Heart right ventricle (tissue), 16 donors: ENCODE measurements at places on chromosomes 1 and 21. TPM values are rescaled to one million over a fixed set of nuclear protein-coding genes. Genes with fewer than 3 reads are reported as not detected.

DNA sequence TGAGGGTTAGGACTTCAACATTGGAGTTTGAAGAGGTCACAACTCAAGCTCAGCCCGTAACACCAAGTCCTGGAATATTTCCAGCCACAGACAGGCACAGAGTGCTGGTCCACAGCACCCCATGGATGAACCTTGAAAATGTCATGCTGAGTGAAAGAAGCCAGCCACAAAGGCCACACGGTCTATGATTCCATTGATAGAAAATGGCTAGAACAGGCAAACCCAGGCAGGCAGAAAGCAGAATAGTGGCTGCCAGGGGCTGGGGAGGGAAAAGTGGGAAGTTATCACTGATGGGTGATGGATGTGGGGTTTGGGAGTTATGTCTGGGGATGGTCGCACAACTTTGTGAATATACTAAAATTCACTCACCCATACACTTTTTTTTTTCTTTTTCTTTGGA lies 21.3 kb downstream of the MX1 start:
- no peak for DNase-seq

GRCh38 chr1:32199717-32200072 lies 700 bp upstream of the CCDC28B start:
- peak; percentile 77 for DNase-seq

DNA sequence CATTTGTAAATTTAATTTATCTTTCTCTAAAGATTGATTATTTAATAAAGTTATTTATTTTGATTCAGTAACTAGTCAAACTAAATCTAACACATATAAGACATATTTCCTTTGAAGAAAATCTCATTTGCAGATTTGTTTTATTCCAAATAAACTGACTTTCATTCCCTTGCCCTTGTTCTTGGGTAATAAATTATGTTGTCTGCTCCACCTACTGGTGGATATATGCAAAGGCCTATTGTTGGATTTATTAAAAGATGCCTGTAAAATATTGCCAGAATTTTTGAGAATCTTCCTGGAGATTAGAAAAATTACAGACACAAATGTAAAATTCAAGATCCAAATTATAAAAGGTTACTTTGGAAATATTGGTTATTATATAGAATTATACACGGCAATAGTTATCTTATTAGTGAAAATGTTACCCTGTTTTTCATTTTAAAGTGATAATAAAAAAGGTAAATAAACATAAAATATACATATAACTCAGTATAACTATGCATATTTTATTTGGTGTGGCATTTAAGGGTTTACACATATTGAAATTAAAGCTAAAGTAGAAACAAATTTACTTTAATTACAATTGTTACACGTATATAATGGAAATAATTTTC lies 116.1 kb downstream of the SPATA17 start:
- DNase-seq = no peak

GRCh38 chr1:161784968-161785367 lies 18.8 kb downstream of the ATF6 start:
- DNase-seq = peak; percentile 18

DNA sequence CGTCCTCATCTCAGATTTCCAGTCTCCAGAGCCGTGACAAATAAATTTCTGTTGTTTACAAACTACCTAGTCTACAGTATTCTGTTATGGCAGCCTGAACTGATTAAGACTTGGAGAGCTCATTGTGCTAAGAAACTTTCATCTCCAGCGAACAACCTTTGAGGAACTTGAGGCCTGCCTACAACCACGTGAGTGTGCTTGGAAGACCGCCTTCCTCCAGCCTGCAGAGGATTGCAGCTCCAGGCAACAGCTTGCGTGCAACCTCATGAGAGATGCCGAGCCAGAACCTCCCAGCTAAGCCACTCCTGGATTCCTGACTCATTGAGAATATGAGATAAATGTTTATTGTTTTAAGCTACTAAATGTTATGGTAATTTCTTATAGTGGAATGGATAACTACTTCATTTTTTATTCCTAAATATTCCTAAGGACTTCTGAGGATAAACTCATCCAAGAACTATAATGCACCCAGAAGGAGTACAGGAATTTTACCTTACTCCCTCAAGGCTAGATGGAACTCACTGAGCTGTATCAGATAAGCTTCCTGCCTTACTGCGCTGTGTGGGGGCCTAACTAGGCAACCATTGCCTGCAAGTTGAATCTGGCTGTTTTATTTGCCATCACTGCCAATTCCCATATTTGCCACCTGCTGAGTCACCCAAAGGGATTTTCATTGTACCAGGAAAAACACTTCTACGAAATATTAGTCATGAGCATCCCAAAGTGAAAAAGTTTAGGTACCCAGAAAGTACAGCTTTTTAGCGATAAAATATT lies 17.6 kb downstream of the FAM177B start:
- peak; percentile 30 for DNase-seq

DNA sequence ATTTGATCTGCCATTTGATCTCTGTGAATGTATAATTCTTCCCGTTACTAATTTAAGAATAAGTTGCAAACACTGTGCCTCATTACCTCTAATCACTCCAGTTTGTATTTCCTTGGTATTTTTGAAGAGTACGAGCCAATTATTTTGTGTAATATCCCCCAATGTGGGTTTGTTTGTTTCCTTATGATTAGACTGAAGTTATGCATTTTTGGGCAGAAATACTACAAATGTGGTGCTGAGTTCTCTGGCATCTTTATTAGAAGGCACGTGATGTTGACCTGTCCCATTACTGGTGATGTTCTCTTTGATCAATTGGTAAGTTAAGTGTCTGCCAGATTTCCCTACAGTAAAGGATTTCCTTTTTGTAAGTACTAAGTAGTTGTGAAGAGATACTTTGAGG lies 10.3 kb downstream of the MIXL1 start:
- DNase-seq = no peak

DNA sequence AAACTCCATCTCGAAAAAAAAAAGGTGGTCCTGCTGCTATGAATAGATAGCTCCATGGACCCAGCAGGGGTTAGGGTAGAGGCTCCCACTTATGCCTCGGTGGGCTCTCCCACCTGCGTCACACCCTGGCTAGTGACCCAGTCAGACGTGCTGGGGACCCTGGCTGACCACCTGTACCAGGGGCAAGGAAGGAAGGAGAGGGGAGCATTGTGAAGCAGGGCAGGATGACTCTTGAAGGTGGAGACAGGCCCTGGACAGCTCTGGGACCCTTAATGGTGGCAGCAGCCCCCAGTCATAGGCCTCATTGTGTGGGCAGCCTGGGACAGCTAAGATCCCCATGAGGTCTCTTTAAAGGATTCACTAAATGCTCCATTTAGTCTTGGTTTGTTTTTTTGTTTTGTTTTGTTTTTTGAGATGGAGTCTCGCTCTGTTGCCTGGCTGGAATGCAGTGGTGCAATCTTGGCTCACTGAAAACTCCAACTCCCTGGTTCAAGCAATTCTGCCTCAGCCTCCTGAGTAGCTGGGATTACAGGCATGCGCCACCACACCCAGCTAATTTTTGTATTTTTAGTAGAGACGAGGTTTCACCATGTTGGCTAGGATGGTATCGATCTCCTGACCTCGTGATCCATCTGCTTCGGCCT lies 10.4 kb upstream of the SNAPIN start:
- DNase-seq = no peak

GRCh38 chr1:189141056-189141455 lies 1336.6 kb downstream of the BRINP3 start:
- DNase-seq = no peak

- DNase-seq = no peak
Observed at GRCh38 chr1:17773591-17774326, 18.6 kb downstream of the ACTL8 start.

- no peak for DNase-seq
Observed at GRCh38 chr1:234845097-234845660, 235.2 kb upstream of the IRF2BP2 start.

MXRA8 gene
- 28.7 TPM for polyA plus RNA-seq

TNFRSF14 gene
- polyA plus RNA-seq = 59.6 TPM

PTPN7 gene
- polyA plus RNA-seq = 0.51 TPM

PLXNA2 gene
- 6.1 TPM for polyA plus RNA-seq

C8A gene
- polyA plus RNA-seq = not detected

MROH9 gene
- polyA plus RNA-seq = not detected

PSRC1 gene
- 2.3 TPM for polyA plus RNA-seq

GCSAML gene
- polyA plus RNA-seq = under 0.01 TPM
